ENCODE measurements at places on chromosomes 6 and 20.

- no peak for DNase-seq
- H3K27ac ChIP-seq = no peak overlapping the region
- H3K27me3 ChIP-seq = no peaks in the 10 kb centered on the region
- no peaks in the 10 kb centered on the region for H3K36me3 ChIP-seq
Measured at GRCh38 chr20:31860390-31861134, 9.8 kb downstream of the DUSP15 start.

DNA sequence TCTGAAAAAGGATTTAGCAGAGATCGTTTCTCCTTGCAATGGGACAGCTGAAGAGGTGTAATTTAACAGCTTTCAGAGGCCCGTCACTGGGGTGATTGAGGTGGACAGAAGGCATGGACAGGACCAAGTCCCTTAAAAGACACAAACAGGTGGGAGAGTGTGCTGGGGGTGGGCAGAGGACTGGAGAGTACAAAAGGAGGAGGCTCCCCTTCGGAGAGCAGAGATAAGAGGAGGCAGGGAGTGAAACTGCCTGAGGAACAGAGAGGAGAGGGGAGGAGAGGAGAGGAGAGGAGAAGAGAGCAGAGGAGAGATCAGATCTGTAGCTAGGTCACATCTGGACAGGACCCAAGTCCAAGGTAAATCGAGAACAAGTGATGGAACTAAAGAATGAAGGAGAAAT is 48.6 kb upstream of the PKHD1 start:
- DNase-seq = no peak
- no peaks in the 10 kb centered on the region for H3K36me3 ChIP-seq
- H3K4me3 ChIP-seq = no peak overlapping the region
- no peaks in the 10 kb centered on the region for H3K27me3 ChIP-seq
- H3K4me1 ChIP-seq = peaks cover 4% of the 10 kb centered on the region

GRCh38 chr6:26327450-26328264 is 37.3 kb upstream of the BTN3A2 start:
- H3K27me3 ChIP-seq = peaks cover 8% of the 10 kb centered on the region
- DNase-seq = no peak
- no peaks in the 10 kb centered on the region for H3K36me3 ChIP-seq
- H3K4me1 ChIP-seq = peaks cover 11% of the 10 kb centered on the region
- no peak overlapping the region for H3K27ac ChIP-seq
- no peak overlapping the region for H3K4me3 ChIP-seq

DNA sequence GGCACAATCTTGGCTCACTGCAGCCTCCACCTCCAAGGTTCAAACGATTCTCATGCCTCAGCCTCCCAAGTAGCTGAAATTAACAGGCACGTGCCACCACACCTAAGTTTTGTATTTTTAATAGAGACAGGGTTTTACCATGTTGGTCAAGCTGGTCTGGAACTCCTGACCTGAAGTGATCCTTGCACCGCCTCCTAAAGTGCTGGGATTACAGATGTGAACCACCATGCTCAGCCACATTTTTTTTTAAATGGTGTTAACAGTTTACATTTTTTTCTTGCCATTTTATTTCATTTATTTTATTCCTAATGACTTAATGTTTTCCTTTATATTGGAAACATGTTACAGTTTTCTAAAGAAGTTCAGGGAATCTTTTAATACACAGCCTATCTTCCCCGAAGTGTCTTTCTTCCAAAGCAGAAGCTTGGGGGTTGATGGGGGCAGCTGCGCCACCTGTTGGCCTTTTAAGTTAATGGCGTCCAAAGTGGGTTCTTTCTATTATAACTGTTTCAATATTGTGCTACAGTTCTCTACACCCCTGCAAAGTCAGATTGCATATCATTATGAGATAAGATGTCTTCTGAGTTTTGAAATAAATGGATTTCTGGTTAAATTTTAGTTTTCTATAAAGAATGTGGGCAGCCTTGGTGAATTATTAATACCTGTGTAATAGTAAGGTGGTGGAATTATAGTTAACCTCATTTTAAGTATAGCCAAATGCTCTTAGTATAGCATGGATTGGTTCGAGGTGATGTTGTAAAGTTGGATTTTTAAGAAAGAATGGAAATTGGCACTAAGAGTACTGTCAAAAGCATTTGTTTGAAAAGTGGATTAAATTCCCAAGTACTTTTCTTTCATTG is 42.0 kb upstream of the PLCG1 start:
- no peak overlapping the region for H3K4me3 ChIP-seq
- peaks cover 53% of the 10 kb centered on the region for H3K36me3 ChIP-seq

DNA sequence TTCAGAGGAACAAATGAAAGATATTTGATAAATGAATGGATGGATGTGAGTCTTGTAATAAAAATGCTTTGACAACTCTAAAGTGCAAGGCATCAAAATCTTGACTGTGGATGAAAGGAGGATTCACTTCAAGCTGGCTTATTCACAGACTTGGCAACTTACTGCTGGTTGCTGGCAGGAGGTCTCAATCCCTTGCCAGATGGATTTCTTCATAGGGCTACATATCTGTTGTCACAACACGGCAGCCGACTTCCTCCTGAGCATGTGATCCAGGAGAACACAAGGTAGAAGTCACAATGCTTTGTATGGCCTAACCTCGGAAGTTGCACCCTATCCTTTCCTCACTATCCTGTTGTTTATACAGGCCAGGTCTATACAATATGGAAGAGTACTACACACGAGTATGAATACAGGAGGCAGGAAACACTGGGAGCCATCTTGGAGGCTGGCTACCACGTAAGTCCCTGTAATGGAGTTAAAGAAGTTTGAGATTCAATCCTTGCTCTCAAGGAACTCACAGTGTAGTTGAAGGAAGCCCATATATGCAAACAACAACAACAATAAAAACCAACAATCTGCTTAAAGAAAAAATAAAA is 97.9 kb downstream of the ID4 start:
- H3K27ac ChIP-seq = no peak overlapping the region
- DNase-seq = no peak
- H3K27me3 ChIP-seq = no peaks in the 10 kb centered on the region

DNA sequence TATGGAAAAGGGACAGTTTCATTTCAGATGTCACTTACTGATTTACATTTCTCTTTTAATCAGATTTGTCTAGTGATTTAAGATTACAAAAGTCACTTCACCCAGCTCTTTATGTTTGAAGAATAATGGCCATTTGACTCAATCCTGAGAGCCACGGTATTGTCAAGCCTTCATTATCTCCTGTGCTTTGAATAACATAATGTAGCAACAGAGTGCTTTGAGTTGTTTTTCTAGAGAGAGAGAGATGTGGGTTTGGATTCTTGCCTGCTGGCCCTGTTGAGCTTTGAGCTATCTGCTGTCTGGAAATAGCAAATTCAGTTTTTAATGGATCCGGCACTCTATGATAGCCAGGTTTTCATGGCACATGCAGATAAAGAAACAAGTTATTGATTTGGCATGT is 478.4 kb upstream of the SOX4 start:
- no peak overlapping the region for H3K4me3 ChIP-seq
- H3K4me1 ChIP-seq = peaks cover 26% of the 10 kb centered on the region
- DNase-seq = no peak
- no peaks in the 10 kb centered on the region for H3K36me3 ChIP-seq

DNA sequence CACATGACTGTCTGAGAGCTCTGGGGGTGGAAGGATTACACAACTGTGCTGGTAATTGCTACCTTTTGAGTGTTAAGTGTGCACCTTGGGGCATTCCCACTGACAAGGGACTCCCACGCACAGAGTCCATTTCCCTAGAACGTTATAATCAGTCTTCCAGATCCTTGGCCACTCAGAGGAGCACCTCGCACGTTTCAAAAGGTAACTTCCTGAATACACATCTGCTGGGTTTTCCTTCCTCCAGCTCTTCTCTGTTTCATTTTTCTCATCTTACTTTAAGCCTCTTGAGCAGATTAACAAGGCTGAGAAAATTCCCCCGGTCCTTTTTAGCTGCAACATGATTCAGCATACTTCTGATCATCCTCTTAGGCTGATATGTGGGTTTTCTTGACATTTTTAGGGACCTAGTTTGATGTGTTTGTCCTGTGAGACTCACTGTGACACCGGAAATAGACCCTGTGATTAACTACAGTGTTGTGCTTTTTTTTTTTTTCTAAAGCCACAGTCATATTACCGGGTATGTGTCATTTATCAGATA is 98.4 kb upstream of the DUSP22 start:
- H3K4me1 ChIP-seq = peaks cover 13% of the 10 kb centered on the region
- no peak for DNase-seq
- no peaks in the 10 kb centered on the region for H3K36me3 ChIP-seq
- H3K4me3 ChIP-seq = no peak overlapping the region
- no peaks in the 10 kb centered on the region for H3K27me3 ChIP-seq

DNA sequence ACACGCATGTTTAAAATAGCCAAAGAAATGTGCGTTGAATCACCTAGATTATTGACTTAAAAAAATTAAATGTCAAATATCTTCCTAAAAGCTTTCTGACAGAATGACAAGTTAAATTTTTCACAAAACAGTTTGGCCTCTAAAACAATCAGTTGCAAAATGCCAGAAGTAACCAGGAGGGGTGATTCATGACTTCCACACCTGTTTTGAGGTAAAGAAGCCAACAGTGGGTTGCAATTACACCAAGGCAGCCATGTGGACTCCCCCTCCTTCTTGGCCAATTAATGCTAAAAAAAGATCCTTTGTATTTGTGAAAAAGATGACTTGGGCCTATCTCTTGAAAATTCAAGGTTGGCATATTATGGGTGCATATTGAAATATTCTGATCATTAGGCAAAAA is 424.8 kb downstream of the CBLN4 start:
- H3K27ac ChIP-seq = no peak overlapping the region
- H3K36me3 ChIP-seq = no peaks in the 10 kb centered on the region
- H3K4me1 ChIP-seq = no peaks in the 10 kb centered on the region
- H3K4me3 ChIP-seq = no peak overlapping the region
- DNase-seq = no peak
- H3K27me3 ChIP-seq = no peaks in the 10 kb centered on the region

GRCh38 chr20:41989935-41990635 is 371.9 kb upstream of the CHD6 start:
- no peaks in the 10 kb centered on the region for H3K27me3 ChIP-seq
- H3K36me3 ChIP-seq = no peaks in the 10 kb centered on the region
- no peaks in the 10 kb centered on the region for H3K4me1 ChIP-seq
- no peak for DNase-seq
- no peak overlapping the region for H3K4me3 ChIP-seq

- no peak overlapping the region for H3K4me3 ChIP-seq
- H3K27me3 ChIP-seq = no peaks in the 10 kb centered on the region
- DNase-seq = no peak
- H3K27ac ChIP-seq = no peak overlapping the region
- no peaks in the 10 kb centered on the region for H3K4me1 ChIP-seq
- H3K36me3 ChIP-seq = no peaks in the 10 kb centered on the region
Measured at GRCh38 chr6:15131651-15132061, 114.2 kb upstream of the JARID2 start.

- no peak overlapping the region for H3K27ac ChIP-seq
- H3K4me1 ChIP-seq = peaks cover 17% of the 10 kb centered on the region
- DNase-seq = no peak
- no peak overlapping the region for H3K4me3 ChIP-seq
Measured at GRCh38 chr20:37377346-37378081, 31.6 kb downstream of the SRC start.

DNA sequence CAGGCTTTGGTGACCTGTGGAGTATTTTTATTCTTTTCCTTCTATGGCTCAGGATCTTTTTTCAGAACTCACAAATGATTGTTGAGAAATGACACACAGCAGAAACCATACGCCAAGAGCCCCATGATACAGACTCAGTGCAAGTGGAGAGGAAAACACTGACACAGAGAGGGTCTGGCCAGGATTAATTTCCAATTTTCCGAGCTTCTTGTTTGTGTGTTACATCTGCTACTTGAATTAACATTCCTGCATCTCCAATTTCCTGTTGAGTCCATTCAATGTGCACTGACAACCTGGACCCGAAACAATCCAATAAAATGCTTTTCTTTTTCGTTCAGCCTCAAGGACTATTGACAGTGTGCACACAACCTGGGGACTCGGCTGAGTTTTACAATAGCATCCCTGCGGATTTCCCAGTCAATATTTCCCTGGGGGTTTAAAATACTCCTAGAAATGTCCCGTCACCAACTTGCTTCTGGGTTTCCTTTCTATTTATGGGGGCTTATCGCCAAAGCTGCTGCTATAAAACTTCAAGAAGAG is 4.9 kb upstream of the MLN start:
- no peaks in the 10 kb centered on the region for H3K27me3 ChIP-seq
- H3K4me1 ChIP-seq = no peaks in the 10 kb centered on the region
- H3K36me3 ChIP-seq = no peaks in the 10 kb centered on the region
- no peak overlapping the region for H3K27ac ChIP-seq
- no peak for DNase-seq

GRCh38 chr20:21715193-21715881 is 9.9 kb downstream of the PAX1 start:
- no peaks in the 10 kb centered on the region for H3K27me3 ChIP-seq
- no peak overlapping the region for H3K4me3 ChIP-seq
- no peaks in the 10 kb centered on the region for H3K4me1 ChIP-seq
- H3K27ac ChIP-seq = no peak overlapping the region

DNA sequence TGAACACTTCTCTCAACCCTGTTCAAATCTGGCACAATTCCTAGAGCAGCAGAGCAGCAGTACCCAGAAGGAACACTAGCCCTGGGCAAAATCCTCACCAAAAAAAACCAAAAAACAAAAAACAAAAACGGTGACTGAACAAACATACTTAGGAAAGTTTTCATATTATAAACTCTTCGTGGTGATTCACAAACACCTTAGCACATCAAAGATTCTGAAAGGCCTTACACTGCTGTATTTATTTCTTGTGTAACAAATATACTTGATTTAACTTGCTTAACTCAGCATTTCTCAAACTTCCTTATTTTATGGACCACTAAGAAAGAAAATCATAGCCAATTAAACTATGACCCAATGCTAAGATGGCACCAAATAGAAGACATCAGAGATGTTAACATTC is 57.8 kb upstream of the RREB1 start:
- H3K27me3 ChIP-seq = no peaks in the 10 kb centered on the region
- no peak for DNase-seq
- H3K4me3 ChIP-seq = no peak overlapping the region
- peaks cover 19% of the 10 kb centered on the region for H3K4me1 ChIP-seq

DNA sequence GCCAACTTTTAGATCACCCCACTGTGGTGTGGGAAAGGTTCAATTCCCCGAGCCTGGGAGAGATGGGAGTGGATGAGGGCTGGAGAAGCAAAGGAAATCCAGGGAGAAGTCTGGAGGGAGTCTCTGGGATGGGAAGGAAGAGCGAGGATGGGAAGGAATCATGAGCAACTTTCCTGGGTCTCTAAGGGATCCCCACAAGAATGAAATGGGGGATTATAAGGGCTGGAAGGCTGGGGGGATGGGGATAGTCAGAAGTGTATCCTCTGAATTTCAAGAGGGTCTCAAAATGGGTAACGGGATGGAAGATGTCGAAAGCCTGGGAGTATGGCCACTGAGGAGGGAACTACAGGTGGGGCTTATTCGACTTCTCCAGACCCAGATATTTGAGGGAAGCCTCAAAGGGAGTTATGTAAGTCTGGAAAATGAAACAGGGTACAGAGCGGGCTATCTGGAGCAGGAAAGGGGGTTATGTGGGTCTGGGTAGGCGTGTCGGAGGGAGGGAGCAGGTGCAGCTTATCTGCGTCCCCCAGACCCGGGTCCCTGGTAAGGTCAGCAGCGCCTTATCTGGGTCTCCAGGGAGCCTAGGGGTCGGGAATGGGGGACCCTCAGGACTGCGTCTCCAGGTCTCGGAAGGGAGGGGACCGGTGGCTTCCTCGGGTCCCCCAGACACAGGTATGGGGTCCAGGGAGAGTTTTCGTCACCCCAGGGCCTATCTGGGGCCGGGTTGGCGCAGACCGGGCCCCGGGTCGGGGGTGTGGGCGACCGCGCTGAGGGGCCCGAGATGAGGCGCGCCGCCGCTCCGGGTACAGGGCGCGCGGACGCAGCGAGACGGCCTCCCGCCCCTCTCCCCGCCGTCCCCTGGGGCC is 550 bp downstream of the PLAGL2 start:
- H3K36me3 ChIP-seq = no peaks in the 10 kb centered on the region
- H3K27me3 ChIP-seq = no peaks in the 10 kb centered on the region
- H3K4me1 ChIP-seq = peaks cover 70% of the 10 kb centered on the region
- no peak for DNase-seq

Measured in vagina (tissue), 2 donors.